ENCODE measurements at places on chromosomes 4 and X. TPM values are rescaled to one million over a fixed set of nuclear protein-coding genes. Genes with fewer than 3 reads are reported as not detected.

- DNase-seq, result no peak
These were observed 32.0 kb downstream of the IL15 start for GRCh38 chr4:141668200-141668910.

RBM3 gene
- total RNA-seq, result 259 TPM

LNX1 gene
- 0.33 TPM for total RNA-seq

GRCh38 chr4:185143601-185143969, 519 bp downstream of the SLC25A4 start:
- peak; percentile 22 for DNase-seq

FGA gene
- not detected for total RNA-seq

DNA sequence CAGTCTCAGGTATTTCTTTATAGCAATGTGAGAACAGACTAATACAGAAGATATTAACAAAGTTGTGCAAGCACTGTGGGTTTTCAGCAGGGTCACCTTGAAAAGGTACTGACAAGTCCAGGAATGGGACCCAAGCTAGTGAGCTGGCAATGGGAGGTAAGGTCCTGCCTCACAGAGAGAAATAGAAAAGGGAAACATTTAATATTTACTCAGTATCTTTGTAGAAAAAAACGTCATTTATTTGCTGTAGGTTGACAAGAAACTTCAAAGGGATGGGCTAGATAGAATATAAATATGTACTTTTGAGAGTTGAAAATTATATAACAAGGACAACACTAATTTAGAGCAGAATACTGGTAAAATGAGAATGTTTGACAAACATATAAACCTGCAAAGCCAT, 89.0 kb downstream of the GPRIN3 start:
- no peak for DNase-seq

GRCh38 chr4:186621959-186622553, 66.7 kb upstream of the MTNR1A start:
- no peak for DNase-seq

DNA sequence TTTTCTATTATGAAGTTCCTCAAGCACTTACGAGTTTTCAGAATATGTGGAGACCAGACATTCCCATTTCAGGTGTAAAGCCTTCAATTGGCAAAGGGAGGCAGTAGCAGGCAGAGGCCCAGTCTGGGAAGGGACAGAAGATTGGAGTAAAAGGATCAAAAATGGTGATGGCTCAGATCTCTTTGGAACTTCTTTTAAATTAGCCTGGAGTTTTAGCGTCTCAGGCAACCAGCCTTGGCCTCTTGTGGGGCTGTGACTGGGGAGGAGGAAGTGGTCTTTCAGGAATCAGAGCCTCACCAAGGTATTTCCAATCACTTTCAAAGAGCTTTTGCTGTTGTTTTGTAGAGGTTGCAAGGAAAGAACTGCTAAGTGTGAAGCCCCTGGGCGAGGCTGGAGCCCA, 239.1 kb downstream of the FRAS1 start:
- DNase-seq, result no peak

All from A673 (cell line).